ENCODE measurements at places on chromosomes 3 and 15.

- DNase-seq, result no peak
These were observed 34.9 kb upstream of the ACAD9 start for GRCh38 chr3:128844502-128844901.

- DNase-seq, result no peak
These were observed 277.6 kb upstream of the CFAP20DC start for GRCh38 chr3:59327376-59327808.

DNA sequence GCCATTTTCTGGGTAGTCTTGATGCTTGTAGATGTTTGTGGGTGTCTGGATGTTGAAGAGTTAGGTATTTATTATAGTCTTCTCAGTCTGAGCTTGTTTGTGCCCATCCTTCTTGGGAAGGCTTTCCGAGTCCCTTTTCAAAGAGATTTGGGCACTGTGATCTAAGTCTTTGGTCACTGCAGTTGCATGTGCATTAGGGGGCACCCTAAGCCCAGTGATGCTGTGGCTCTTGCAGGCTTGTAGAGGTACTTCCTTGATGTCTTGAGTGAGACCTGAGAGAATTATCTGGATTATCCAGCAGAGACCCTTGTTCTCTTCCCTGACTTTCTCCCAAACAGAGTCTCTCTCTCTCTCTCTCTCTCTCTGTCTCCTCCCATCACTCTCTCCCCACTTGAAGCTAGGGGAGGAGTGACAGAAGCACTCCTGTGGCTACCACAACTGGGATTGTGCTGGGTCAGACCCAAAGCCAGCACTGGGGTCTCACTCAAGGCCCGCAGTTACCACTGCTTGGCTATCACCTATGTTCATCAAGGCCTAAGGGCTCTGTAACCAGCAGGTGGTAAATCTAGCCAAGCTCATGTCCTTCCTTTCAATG lies 68.5 kb downstream of the TMCO5A start:
- no peak for DNase-seq

DNA sequence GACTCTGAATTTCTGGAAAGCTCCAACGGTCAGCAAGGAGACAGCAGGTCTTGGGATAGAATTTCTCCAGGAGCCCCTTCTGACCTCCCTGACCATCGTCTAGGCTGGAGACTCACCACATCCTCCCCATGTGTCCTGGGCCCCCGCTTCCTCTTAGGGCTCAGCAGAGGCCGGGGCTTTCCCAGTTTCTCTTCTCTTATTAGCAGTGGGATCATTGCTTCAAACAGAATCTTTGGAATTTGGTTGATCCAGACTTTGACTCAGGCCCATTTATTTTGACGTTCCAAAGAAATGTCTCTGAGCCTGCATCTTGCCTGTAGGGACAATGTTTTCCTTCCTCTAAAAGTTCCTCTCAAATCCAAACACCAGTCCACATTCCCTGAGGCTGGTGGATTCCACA lies 38.4 kb upstream of the SLC6A6 start:
- DNase-seq, result no peak

GRCh38 chr3:125589547-125590122 lies 5.7 kb downstream of the OSBPL11 start:
- DNase-seq, result no peak

DNA sequence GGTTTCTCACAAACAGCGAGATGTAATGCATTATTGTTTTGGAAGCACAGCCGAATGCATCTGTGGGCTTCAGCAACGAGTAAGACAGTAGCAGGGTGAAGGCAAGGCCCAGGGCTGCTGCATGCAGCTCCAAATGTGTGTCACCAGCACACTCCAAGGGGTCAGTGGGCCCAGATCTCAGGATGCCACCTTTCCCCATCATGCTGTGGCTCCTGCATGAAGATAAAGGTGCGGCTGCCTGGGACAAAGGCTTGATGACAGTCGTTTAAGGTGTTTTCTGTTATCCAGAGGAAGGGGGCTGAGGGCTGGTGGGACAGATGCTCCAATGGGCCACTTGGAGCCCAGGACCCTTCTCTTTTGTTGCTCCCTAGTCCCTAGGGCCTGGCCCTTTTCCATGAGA lies 13.2 kb downstream of the C3orf22 start:
- DNase-seq, result no peak

DNA sequence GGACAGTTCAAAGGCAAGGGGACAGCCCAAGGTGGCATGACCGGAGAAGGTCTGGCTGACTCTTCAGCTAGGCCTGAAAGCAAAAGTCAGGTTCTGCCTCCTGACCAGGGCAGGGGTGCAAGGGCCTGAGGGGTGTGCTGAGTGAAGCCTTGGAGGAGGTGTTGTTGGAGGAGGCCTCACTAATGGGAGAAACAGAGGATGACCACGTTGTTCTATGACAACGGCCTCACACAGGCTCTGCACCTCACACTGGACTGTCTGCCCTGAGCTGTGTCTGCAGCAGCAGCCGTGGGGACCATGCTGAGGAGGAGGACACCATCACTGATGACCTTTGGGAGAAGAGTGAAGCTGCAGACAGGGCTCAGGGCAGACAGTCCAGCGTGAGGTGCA lies 116.9 kb upstream of the ABHD17C start:
- no peak for DNase-seq

DNA sequence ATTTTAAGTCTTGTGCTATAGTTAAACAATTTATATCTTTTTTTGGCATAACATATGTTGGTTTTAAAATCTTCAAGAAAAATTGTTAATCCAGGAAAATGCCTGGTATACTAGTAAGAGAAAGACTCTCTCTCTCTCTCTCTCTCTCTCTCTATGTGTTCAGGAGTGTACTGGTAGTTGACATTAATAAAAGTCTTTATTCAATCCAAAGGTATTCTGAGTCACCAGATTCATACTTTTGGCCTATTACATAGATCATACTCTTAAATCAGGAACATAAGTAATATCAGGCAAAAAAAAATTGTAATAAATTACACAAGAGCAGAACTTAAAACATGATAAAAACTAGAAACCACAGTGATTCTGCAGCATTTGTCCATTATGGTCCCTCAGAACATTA lies 70.2 kb downstream of the TFG start:
- no peak for DNase-seq

DNA sequence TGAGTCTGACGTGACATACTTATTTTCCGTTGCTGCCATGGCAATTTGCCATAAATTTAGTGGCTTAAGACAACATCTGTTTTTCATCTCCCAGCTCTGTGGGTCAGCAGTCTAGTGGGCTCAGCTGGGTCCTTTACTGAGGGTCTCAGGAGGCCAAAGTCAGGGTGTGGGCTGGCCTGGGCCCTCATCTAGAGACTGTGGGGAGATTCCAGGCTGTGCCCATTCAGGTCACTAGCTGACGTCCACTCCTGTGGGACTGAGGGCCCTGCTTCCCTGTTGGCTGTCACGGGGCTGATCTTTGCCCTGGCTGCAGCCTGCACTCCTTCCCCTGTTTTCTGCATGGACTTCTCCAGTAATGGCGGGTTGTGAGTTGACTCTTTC lies 19.1 kb downstream of the FGD5 start:
- no peak for DNase-seq

- DNase-seq, result no peak
These were observed 58.1 kb upstream of the VILL start for GRCh38 chr3:37932505-37932904.

DNA sequence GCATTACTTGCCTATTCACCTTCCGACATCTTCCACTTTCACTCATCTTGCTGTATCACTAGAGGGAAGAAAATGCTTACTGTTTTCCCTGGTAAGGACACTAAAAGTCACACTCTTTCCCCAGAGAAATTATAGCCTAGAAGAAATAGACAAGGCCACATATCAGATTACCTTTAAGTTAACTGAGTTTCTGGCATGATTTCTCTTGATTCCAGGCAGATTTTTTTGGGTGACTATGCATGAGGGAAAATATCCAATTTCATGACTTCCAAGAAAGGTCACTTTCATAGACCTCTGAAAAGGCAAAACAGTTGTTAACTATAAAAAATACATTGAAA lies 30.3 kb downstream of the TCF12 start:
- no peak for DNase-seq

DNA sequence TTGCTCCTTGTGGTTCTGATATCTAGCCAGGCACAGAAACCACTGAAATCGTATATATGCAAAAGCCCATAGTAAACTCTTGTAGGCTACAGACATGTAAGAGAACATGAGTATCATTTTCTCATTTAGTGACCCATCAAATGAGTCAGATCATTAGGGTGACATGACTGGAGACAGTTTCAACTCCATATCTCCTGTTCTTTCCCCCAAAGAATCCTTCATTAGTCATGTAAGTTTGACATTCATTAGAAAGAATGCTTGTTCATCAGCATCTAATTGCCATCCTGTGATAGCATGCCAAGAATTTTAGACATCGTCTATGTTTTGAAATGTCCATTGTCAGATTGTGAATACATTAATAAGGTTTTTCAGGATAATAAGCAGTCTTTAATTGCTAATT lies 264.9 kb upstream of the TPM1 start:
- DNase-seq, result no peak

GRCh38 chr3:163547014-163547685 lies 1531.1 kb downstream of the SI start:
- DNase-seq, result no peak

GRCh38 chr3:127747751-127748521 lies 74.4 kb downstream of the MGLL start:
- no peak for DNase-seq

DNA sequence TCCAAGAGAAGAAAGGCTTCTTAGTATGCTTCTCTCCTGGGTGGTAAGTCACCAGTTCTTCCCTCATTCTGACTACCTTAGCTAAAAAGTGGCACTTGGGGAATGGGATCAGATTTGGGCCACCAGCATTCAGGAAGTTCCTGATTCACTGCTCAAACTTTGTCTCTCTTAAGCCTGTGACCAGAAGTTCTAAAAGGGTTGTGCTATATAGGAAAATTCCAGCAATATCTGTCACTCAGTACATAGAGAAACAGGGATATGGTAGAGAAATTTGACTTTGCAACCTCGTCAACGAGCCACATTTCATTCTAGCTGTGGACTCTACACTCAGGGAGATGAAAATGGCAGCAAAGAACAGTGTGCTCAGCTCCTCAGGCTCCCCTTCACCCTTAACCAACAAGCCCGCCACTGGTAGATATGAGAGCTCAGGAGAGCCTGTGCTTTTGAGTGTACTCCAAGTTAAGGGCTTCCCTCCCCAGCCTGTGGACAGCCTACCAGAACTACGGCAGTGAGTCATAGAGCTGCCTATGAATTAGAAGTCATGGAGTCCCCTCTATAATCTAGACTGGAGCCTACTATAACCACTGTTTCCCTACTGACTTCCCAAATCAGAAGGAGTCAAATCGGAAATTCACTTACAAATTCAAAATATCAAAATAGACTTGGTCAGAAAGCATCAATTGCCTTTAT lies 52.6 kb upstream of the MYO5C start:
- no peak for DNase-seq

- no peak for DNase-seq
These were observed 11.0 kb upstream of the CTNNB1 start for GRCh38 chr3:41188306-41188705.

GRCh38 chr3:38154033-38154494 lies 11.3 kb upstream of the OXSR1 start:
- DNase-seq, result no peak

GRCh38 chr15:92100301-92100700 lies 246.8 kb downstream of the SLCO3A1 start:
- DNase-seq, result no peak

- peak; percentile 6 for DNase-seq
These were observed 471.9 kb upstream of the FRG2C start for GRCh38 chr3:75192146-75192616.

DNA sequence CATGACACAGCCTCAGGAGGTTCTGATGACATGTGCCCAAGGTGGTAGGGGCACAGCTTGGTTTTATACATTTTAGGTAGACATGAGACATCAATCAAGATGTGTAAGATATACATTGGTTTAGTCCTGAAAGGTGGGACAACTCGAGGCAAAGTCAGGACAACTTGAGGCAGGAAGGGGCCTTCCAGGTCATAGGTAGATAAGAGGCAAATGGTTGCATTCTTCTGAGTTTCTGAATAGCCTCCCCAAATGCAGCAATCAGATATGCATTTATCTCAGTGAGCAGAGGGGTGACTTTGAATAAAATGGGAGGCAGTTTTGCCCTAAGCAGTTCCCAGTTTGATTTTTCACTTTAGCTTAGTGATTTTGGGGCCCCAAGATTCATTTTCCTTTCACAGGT lies 91.6 kb downstream of the CHCHD4 start:
- no peak for DNase-seq

DNA sequence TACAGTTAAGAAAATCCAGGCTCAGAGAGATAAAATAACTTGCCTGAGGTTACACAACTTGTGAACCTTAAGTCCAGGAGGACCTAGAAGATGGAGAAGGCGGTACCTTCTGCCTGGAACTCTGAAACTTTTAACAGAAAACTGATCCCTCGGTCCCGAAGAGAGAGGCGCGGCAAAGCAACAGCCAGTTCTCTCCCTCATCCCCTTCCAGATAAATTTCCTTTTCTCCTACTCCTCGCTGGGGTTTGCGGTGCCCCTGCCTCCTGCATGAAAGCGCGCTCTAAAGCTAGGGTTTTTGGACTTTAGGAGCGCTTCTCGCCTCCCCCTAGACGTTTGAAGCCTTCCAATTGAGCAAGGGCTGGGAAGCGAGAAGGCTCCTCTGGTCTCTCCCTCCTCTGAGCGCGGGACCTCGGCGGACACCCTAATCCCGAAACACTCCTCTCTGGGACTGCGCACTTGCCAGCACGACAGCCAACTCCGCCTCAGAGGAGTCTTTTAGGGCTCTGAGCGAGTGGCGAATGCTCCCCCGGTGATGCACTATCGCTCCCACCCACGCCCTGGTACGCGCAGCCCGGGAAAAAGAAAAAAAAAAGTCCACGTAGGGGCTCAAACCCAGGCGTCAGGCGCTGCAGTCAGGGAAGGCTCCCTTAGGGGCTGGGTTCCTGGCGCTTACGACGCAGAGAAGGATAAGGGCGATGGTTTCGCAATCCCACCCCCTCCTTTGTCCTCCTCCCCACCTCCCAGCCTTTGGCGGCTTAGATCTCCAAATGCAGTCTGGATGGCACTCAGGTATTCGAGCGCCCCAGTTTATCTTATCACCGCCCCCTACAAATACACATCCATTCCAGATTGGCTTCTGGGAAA lies 7.9 kb upstream of the EOMES start:
- DNase-seq, result no peak

DNA sequence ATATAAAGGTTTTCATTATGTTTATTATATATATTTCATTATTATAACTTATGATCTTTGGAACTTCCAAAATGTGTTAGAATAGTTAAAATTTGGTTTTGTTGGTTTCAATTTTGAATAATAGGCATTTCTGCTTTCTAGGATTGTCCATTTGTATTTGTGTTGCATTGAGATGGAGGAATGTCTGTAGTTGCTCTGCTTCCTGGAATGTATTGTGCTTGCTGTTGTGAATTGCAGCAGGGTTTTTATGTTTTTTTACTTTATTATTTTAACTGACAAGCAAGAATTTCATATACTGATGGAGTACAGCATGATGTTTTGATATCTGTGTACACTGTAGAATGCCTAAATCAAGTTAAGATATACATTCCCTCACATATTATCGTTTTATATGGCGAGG lies 247.4 kb downstream of the XXYLT1 start:
- DNase-seq, result no peak
